MCF 10A (cell line): ENCODE measurements at places on chromosomes 5 and 9. TPM values are rescaled to one million over a fixed set of nuclear protein-coding genes. Genes with fewer than 3 reads are reported as not detected.
A peak's percentile ranks its signal among the peaks of the same experiment; 100 is the strongest.

GRCh38 chr5:80034559-80034958, 589 bp upstream of the THBS4 start:
- DNase-seq = no peak

AQP7 gene
- not detected in 2 replicates for total RNA-seq

PTCD2 gene
- 20.3 and 20.6 TPM in 2 replicates for total RNA-seq

- peak; percentile 59 for DNase-seq
Measured at GRCh38 chr5:124546643-124547042, 199.8 kb downstream of the ZNF608 start.

DNA sequence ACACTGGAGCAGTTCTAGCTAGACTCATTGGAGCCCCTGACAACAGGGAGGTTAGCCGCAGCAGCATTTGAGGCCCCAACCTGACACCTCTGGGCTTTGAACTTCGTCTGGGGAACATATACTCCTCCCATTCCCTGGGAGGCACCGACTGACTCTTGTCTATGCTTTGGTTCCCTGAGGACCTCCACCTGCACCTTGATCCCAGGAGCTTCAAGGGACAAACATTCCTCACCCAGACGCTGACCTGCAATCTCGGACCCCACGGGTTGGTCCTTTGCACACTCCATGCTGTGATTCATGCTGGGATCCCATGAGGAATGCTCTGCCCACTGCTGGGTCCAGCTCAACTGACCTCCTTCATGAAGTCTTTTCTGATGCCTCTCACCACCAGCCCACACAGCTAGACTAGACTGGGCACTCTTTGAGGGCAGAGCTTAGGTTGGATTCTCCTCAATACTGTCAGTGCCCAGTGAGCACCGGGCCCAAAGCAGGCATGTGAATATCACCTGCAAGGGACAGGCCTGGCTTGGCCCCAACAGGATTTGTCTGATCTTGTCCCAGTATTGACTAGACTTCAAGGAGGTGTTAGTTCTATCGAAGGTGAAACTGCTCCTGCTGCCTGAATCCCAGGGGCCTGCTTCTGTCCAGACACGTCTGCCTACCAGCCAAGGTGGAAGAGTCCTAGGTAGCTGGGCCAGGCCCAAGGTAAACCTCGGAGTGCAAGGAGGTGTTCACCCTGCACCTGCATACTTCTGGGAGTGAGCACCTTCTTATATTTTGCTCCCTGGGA, 51.8 kb upstream of the ZBTB43 start:
- DNase-seq = peak; percentile 82

BRINP1 gene
- total RNA-seq = not detected in 2 replicates

TRMO gene
- total RNA-seq = 10.0 and 10.3 TPM in 2 replicates

STK32A gene
- total RNA-seq = 3.3 and 11.4 TPM in 2 replicates

ENC1 gene
- 10.7 and 12.9 TPM in 2 replicates for total RNA-seq

DNA sequence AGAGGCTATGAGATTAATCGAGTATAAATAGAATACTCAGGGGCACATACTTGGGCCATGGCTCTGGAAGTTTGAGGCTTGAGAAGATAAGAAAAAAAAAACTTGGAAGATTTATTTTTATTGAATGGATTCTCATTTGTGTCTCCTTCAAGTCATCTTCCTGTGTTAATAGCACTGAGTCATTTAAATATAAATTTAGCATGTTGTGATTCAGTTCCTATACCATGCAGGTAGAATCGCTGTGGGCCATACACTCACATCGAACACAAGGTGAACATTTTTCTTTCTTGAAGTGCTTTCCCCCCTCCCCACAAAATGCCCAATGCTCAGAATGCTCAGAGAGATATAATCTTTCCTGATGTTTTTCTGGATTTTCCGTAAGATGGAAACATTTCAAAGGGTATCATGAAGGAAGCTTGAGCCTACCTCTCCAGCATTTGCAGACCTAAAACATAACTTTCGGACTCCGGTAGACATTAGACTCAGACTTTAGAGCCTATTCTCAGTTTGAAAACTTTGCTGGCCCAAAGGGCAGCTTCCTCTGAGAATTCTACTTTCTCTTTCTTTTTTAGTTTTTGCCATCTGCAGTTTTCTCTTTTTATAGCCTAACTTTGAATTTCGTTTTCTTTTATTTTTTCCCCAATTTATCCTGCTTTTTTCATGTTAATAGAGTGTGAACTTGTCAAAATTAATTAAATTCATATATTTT, 737.6 kb upstream of the NUDT12 start:
- no peak for DNase-seq

FAM219A gene
- total RNA-seq = 19.3 and 20.3 TPM in 2 replicates

DNLZ gene
- total RNA-seq = 24.5 and 30.5 TPM in 2 replicates

DNA sequence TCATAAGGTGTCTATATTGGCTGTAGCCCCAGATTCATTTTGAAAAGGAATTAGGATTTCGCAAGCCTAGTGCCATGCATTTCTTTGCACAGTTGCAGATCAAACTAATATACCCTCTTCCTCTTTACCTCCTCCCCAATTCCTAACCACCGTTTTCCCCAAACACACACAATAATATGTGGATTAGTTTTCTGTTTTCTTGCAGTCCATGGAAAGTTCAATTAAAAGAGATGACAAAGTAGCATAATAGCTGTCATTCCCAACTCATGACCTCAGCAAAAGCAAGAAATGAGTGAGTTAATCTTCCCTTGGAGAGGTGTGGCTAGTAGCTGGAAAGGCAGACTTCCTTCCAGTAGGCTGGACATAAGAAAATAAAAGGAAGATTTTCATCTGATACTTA, 349.1 kb downstream of the TMEM232 start:
- DNase-seq = peak; percentile 13

- no peak for DNase-seq
Measured at GRCh38 chr5:179867476-179867875, 8.9 kb upstream of the MRNIP start.

OLFM1 gene
- not detected in 2 replicates for total RNA-seq
